CD4-positive, alpha-beta T cell treated with Interferon alpha-2 for 1 hour (primary cell): ENCODE measurements at places on chromosomes 13 and 19.

DNA sequence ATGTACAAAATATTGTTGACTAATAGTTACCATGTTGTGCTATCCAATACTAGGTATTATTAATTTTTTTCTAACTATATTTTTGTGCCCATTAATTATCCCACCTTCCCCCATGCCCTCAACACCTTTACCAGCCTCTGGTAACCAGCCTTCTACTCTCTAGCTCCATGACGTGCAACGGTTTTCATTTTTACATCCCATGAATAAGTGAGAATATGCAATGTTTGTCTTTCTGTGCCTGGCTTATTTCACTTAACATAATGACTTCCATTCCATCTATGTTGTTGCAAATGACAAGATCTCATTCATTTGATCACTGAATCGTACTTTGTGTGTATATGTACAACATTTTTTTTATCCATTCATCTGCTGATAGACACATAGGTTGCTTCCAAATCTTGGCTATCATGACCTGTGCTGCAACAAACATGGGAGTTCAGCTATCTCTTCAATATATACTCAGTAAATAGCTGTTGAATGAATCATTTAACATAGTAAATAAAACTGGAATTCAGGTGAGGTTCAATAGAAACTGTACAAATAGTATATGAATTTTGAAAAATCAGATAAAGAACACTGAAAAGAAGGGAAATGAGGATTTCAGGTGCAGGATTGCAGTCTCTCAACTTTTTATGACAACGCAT lies 509.0 kb upstream of the MIR17HG start:
- no peak for DNase-seq

DNA sequence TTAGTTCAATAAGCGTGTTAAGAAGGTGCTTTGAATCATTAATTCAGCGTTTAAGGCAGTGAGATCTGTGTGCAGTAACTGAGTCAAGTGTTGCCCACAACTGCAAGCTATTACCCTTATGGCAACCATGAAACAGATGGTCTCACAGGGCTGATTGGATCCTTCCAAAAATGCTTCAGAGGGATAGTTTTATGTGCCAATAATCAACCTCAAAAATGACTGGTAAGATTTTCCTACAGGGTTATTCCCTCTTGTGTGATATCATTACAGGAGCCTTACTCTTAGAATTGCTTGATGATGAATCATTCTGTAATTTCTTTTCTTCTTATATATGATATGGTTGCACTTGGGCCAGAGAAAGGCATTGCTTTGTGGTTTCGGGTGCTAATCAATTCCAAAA lies 1299.2 kb upstream of the ATXN8OS start:
- no peak for DNase-seq

DNA sequence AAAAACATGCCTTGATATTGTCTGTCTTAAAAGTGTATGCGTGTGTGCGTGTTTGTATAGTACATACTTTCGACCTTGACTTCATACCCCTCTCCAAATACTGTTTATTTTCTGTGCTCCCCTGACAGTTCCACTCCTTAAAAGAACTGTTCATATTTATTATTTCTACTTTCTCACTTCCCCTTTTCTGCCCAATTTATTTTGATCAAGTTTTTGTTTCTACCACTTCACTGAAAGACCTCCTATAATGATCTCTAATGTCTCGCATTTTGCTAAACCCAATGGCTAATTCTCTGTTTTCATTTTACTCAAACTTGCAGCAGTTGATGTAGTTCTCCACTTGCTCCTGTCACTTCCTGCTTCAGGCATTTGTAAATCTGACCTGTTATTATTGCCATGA lies 426.1 kb upstream of the KLF12 start:
- DNase-seq: no peak

- DNase-seq: no peak
These were observed 207.9 kb downstream of the TSHZ3 start for GRCh38 chr19:31141301-31141700.

DNA sequence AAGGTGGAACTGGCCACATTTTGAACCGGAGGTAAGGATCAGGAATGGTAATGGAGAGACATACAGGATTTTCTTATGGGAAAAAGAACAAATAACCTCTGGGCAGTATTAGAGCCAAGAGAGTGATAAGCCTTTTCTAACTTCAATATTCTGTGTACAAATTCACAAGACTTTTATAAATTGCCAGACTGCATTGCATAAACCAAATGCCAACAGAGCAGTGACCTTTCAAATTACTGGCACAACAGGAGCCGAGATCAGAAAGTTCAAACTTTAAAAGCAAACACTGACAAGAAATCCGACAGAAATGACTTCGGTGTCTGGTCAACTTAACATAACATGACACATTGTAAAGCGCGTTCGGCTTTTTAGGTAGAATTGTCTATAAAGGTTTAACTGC lies 737.1 kb downstream of the GPC5 start:
- no peak for DNase-seq

GRCh38 chr13:30577401-30577852 lies 40.3 kb upstream of the USPL1 start:
- DNase-seq: peak; percentile 38

GRCh38 chr13:27954406-27954851 lies 14.7 kb downstream of the CDX2 start:
- no peak for DNase-seq

- DNase-seq: no peak
These were observed 97.9 kb downstream of the CCNA1 start for GRCh38 chr13:36530050-36530789.
